ENCODE measurements at places on chromosomes 2 and 18. TPM values are rescaled to one million over a fixed set of nuclear protein-coding genes. Genes with fewer than 3 reads are reported as not detected.
A peak's percentile ranks its signal among the peaks of the same experiment; 100 is the strongest.

FRZB gene
- total RNA-seq, result 14.0 TPM

NDC80 gene
- total RNA-seq, result 0.69 TPM

CGREF1 gene
- total RNA-seq, result 0.43 TPM

CCBE1 gene
- 27.8 TPM for total RNA-seq

- H3K27ac ChIP-seq, result no peak overlapping the region
- peak; percentile 64 for DNase-seq
- no peaks in the 10 kb centered on the region for H3K27me3 ChIP-seq
- no peak overlapping the region for H3K4me3 ChIP-seq
- H3K36me3 ChIP-seq, result no peaks in the 10 kb centered on the region
Observed at GRCh38 chr2:239393388-239393940, 7.4 kb downstream of the HDAC4 start.

DNA sequence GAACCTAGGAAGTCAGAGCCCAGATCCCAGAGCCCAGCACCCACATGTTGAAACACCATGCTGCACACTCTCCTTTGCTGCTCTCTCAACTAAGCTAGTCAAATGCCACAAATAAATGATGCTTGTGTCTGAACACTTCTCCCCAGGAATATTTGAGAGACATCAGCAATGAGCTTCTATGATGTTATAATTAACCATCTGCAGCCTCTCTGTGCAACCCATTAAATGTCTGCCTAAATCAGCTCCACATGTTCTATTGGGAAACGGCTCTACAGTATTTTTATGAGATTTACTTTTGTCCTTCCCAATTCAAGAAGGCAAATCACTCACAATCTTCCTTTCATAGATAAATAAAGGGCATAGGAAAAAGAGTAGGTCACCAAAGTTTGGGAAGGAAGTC is 266.8 kb upstream of the PARD3B start:
- H3K4me3 ChIP-seq, result no peak overlapping the region
- no peak overlapping the region for H3K27ac ChIP-seq
- H3K27me3 ChIP-seq, result no peaks in the 10 kb centered on the region
- H3K36me3 ChIP-seq, result no peaks in the 10 kb centered on the region

- no peaks in the 10 kb centered on the region for H3K36me3 ChIP-seq
- no peak overlapping the region for H3K4me3 ChIP-seq
- DNase-seq, result no peak
Observed at GRCh38 chr2:43199492-43200488, 26.6 kb downstream of the ZFP36L2 start.

- H3K27ac ChIP-seq, result peak overlapping the region; percentile 55
- DNase-seq, result peak; percentile 87
- peaks cover 5% of the 10 kb centered on the region for H3K36me3 ChIP-seq
- H3K4me1 ChIP-seq, result peaks cover 14% of the 10 kb centered on the region
Observed at GRCh38 chr18:11995445-11996189, 14.3 kb downstream of the IMPA2 start.
